ENCODE measurements at places on chromosomes 16 and 17.

GRCh38 chr17:75917141-75917916 lies 12.6 kb upstream of the MRPL38 start:
- no peak for DNase-seq

DNA sequence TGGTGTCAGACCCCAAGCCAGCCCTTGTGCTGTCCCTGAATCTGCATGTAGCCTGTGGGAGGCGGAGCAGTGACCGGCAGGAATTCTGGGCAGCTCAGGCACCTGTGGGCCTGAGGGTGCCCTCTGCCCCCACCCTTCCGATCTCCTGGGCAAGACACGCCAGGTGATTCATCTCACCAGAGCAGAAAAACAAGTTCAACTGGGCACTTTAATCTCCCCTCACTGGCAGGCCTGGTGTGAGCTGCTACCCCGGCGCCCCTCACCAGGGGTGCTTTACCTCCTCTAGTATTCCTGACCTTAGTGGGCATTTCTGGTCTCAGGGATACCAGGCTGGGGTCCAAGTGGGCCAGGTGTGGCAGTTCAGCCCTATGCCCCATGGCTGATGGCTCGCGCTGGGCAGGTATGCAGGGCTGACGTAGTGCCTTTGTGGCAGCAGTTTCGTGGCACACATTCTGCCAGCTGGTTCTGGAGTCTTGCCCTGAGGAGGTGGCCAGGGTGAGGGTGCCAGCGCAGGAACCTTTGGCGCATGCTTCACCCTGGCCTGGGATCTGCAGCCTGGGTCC lies 6.0 kb downstream of the ERBB2 start:
- DNase-seq: no peak

GRCh38 chr17:41540921-41541625 lies 13.0 kb upstream of the KRT19 start:
- no peak for DNase-seq

DNA sequence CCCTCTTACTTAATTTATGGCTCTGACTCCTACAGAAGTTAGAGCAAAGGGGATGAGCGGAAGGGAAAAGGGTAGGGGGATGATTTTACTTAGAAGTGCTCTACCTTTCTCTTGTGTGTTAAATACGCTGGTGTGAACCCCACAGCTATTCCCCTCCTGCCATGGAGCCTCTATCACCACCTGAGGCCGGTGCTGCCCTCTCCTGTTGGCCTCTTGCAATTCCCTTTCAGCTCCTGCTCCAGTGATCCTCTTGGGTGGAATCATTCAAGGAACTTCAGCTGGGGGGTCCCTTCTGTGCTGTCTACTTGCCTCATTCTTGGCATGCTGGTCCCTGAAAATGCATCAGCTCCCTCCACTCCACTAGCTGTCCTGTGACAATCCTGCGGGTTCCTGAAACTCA lies 41.8 kb upstream of the CDH8 start:
- no peak for DNase-seq

DNA sequence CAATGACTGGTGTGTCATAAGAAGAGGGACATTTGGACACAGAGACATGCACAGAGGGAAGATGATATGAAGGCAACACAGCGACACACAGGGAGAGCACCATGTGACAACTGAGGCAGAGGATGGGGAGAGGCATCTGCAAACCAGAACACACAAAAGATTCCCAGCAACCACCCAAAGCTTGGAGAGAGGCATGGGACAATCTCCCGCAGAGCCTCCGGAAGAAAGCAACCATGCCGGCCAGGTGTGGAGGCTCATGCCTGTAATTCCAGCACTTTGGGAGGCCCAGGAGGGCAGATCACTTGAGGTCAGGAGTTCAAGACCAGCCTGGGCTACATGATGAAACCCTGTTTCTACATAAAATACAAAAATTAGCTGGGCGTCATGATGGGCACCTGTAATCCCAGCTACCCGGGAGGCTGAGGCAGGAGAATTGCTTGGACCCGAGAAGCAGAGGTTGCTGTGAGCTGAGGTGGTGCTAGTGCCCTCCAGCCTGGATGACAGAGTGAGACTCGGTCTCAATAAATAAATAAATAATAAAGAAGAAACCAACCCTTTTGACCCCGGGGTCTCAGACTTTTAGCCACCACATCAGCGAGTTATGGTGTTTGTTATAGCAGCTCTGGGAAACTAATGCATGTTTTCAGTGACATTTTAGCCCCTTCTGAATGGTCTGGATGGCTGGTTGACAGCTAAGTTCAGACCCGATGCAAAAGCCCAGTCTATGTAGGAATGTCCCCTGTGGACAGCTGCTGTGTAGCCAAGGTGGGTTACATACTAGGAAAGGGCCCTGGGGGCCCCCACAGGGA lies 13.8 kb upstream of the PLCG2 start:
- no peak for DNase-seq

GRCh38 chr17:47644324-47644723 lies 5.4 kb upstream of the KPNB1 start:
- no peak for DNase-seq

GRCh38 chr17:79295307-79295706 lies 220.7 kb downstream of the ENGASE start:
- no peak for DNase-seq

DNA sequence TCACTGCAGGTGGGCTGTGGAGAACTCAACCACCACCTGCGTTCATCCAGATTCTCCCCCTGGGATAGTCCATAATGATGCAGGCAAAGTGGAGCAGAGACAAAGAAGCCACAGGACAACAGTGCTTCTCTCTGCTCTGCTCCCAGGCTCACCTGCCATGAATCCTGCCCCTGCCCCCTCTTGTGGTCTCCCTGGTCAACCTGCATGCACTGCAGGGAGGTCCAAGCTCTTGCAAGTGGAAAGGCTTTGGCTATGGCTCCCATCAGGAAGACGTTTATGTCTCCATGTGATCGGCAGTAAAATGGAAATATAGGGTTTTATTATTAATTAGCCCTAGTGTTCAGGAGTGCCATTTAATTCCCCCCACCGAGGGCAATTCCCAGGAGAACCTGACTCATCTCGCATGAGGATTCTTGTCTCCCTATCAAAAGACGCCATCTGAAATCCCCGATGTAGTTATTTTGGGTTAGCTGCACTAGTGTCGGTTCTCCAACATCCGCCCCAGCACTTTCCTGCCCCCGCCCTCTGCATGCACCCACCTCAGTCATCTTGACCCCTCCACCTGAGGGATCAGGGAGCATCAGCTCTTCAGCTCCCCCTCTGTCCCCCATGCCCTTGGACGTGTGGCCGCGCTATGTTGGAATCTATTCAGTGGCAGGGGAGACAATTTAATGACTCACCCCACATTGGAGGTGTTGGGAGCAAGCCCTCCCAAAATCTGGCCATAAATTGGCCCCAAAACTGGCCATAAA lies 91.8 kb downstream of the KCNJ12 start:
- no peak for DNase-seq

- no peak for DNase-seq
Measured at GRCh38 chr17:6135236-6135635, 65.1 kb downstream of the WSCD1 start.

- DNase-seq: no peak
Measured at GRCh38 chr16:55778757-55779156, 54.1 kb downstream of the CES1 start.

GRCh38 chr17:29807520-29808361 lies 122.3 kb downstream of the SSH2 start:
- DNase-seq: peak; percentile 72

DNA sequence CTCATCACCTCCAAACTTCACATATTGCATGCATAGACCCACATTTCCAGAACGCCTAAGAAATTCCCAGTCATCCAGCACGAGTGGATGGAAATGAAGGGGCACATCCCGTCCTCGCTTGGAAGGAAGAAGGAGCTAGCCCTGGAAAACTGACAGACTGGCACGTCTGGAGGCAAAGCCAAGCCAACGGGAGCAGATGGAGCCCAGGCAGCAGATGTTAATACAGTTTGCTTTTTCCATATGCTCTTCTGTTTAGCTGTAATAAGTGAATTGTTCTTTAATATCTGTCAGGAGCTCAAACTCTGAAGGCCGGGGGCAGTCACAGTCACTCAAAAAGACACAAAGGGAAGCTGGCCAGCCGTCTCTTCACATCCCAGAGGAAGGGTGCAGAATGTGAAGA lies 187.7 kb downstream of the XYLT1 start:
- DNase-seq: no peak

DNA sequence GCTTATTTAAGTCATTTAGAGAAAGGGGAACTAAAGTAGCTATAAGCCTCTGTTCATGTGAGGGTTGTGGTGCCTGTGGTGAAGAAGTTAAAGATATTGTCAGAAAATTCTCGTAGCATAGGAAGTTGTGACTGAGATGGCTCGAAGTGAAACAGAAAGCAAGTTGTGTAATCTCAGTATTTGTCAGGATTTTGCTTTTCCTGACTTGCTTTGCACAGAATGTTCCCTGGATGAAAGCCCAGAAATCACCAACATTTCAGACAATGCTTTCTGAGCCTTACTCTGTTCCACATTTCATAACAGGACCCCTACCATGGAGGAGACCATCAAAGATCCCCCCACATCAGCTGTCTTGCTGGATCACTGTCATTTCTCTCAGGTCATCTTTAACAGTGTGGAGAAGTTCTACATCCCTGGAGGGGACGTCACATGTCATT lies 10.6 kb downstream of the CALCOCO2 start:
- DNase-seq: peak; percentile 29

GRCh38 chr17:75047398-75048098 lies 523 bp downstream of the KCTD2 start:
- DNase-seq: peak; percentile 66

DNA sequence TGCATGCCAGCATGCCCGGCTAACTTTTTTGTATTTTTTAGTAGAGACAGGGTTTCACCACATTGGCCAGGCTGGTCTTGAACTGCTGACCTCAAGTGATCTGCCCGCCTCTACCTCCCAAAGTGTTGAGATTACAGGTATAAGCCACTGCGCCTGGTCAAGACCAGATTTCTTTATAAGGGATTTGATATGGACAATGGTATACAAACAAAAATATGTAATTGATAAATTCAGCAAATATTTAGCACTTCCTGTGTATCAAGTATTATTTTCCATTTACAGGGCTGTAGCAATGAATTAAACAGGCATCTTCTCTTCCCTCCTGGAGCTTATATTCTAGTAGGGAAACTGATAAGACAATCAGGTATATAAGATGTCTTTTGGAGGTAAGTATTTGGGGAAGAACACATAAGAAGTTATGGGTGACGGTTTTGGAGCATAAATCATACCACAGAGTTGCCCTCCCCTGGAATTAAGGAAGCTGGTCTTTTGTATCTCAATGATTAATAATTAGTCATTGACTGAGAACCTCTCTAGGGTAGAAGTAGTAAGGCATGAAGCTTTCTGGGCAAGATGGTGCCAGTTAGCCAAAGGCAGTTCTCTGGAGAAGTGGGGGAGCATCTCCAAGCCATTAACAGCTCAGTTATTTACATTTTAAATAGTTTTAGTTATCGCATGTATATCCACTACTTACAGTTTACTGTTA lies 35.8 kb downstream of the TANC2 start:
- DNase-seq: no peak

DNA sequence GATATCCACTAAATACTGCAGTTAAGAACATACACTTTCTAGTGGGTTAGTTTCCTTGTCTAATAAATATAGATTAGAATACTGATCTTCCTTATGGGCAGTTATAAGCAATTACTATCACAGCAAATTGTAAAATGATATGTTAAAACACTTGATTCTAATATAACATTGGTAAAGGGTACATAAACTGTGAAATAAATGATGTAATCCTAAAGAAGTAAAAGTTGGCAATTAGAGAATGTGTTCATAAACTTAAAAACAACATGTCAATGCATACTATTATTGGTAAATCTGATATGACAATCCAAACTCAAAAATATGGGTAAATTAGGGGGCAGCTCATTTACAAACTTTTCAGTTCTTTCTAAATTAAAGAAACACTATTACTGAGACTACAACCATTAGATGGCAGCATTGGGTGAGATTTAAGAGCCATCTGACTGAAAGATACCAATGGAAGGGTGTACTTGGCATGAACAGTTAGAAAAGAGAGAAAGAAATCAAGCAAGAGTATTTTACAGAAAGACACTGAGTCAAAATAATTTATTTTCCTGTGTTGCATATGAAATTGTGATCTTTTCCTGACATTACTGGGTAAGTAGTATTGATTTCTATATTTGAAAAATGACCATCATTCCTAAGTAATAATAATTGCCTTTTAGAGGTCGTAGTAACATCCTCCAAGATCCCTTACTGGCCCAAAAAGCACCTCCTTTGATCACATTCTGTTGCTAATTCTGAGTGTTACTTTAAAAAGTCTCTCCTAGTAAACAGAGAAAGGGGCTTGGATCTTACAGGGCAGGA lies 119.6 kb downstream of the SPAG9 start:
- DNase-seq: no peak

GRCh38 chr17:77606865-77607210 lies 351.7 kb upstream of the TNRC6C start:
- DNase-seq: no peak

- DNase-seq: no peak
Measured at GRCh38 chr17:1461198-1461944, 5.3 kb upstream of the CRK start.

DNA sequence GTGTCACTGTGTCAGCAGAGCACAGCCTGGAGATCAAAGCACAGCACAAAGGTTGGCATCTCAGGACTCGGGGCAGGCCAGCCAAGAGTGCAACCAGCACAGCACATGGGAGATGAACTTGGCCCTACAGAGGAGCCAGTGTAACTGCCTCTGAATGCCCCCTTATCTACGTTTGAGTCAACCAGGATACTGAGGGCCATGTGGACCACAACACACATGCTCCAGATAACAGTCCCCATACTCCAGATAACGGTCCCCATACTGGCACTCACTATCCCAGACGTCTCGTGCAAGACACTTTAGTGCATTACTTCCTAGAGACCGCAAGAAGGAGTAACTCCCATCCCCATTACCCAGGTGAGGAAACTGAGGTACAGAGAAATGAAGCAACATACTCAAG lies 88.2 kb downstream of the XYLT1 start:
- DNase-seq: no peak

- no peak for DNase-seq
Measured at GRCh38 chr17:81398176-81398831, 3.0 kb downstream of the BAHCC1 start.

DNA sequence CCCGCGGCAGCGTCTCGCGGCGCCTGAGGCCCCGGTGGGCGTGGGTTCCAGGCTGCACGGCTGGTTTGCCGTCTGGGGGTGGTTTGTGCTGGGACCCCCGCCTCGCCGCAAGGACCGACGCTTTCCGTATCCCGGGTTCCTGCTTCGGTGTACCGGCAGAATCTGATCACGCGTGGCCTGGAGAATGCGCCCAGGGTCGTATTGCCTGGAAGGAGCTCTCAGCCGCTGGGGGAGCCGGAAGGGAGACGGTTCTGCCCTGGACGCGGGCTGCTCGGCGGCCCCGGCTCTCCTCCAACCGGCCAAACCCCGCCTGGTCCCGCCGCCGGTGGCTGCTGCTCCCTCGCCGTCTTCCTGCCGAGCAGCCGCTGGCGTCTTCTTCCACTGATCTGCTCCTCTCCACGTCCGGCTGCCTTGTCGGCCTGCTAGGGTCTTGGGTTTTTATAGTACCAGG lies 39.8 kb downstream of the ZNF778 start:
- DNase-seq: no peak
